Lung (tissue), 17 donors: ENCODE measurements at places on chromosomes 7 and 10. TPM values are rescaled to one million over a fixed set of nuclear protein-coding genes. Genes with fewer than 3 reads are reported as not detected.
A peak's percentile ranks its signal among the peaks of the same experiment; 100 is the strongest.

ANKRD30A gene
- total RNA-seq = not detected

MYOZ1 gene
- 2.4 TPM for total RNA-seq

DNA sequence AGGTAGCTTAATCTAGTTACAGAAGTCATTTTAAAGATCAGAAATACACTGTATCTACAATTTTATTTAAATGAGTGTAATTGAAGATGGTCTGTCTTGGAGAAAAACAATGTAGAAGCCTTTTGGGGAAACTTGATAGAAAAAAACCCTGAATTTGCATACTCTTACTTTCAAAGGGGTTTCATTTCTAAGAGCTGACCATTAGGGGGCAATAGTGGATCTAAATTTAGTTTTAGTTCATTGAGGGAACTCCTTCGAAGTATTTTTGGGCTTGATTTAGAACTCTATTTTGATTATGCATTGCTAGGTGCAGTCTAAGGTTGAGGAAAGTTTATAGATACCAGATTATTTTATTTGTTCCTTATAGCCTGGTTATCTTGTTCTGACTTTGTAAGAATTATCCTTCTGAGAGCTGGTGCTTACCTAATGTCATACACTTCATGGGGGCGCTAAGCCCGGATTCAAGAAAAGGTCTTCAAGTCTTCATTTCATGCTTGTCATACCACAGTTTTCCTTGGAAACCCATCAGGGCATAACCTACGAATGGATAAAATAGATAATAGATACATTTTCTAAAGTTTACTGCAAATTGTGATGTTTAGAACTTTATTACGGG is 69.1 kb upstream of the MXI1 start:
- peak; percentile 88 for DNase-seq

GRCh38 chr7:818031-818699 is 14.1 kb upstream of the SUN1 start:
- DNase-seq = no peak

- DNase-seq = no peak
These were observed 147.0 kb upstream of the SLC13A1 start for GRCh38 chr7:123346766-123347165.

TAC1 gene
- total RNA-seq = not detected

LHFPL3 gene
- total RNA-seq = not detected

DNA sequence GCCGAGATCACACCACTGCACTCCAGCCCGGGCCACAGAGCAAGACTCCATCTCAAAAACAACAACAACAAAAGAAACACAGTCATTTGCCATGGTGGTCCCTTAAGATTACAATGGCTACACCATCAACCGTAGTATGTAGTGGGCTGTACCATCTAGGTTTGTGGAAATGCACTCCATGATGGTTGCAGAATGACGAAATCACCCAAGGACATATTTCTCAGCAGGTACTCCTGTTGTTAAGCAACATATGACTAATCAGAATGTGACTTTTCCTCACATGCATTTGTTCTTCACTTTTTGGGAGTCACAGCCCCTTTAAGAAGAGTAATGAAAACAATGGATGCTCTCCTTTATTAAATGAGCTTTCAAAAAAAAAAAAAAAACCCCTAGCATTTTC is 11.0 kb downstream of the SVIL start:
- DNase-seq = no peak

DNA sequence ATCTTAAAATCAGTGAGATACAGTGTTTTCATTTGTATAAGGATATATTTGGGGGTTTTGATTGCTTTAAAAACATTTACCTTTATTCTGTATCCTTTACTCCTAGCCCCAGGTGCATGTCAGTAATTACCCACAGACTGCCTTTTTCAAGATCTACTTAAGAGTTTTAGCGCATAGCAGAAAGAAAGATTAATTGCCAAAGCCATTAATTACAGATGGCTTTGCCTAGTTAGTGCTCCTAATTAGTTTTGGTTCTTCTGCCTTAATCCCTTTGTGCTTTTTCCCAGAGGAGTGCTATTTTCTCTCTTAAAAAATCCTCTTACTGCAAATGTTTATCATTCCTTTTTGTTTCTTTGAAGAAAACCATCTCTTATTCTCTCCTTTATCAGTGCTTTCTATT is 122.8 kb downstream of the MAPK8 start:
- DNase-seq = no peak

GRCh38 chr7:74175340-74175739 is 1.2 kb downstream of the EIF4H start:
- DNase-seq = peak; percentile 25

OR13A1 gene
- total RNA-seq = 0.15 TPM

SBDS gene
- total RNA-seq = 67.5 TPM

GRCh38 chr7:3399858-3400257 is 98.8 kb downstream of the SDK1 start:
- no peak for DNase-seq

DNA sequence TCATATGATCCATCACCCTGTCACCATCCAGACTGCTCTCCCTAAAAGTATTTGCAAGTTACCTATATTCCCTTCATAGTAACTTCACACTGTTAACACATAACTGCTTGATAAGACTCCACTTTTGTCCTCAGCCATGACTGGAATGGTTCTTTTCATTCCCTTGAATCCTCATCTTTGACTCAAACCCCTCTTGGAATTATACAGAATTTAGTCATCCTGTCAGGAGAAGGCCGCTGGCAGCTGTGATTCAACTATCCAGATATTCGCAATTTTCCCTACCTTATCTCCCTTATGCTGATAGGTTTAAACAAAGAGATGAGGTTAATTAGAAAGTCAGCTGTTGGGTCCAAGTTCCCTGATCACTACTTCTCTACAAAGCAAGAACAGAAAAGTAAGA is 143.0 kb upstream of the HPS1 start:
- DNase-seq = no peak

GRCh38 chr7:1842321-1843221 is 172.5 kb downstream of the ELFN1 start:
- peak; percentile 71 for DNase-seq

- DNase-seq = no peak
These were observed 299.9 kb upstream of the ADARB2 start for GRCh38 chr10:2037246-2037645.

GRCh38 chr7:142263598-142264380 is 5.9 kb upstream of the PRSS58 start:
- DNase-seq = no peak

TMEM270 gene
- total RNA-seq = 1.1 TPM

GRCh38 chr7:98305951-98306535 is 24.6 kb downstream of the BRI3 start:
- no peak for DNase-seq

RAPGEF5 gene
- total RNA-seq = 308 TPM

- DNase-seq = no peak
These were observed 1094.6 kb downstream of the GATA3 start for GRCh38 chr10:9149134-9149533.
